ENCODE measurements at places on chromosomes 13 and 19. TPM values are rescaled to one million over a fixed set of nuclear protein-coding genes. Genes with fewer than 3 reads are reported as not detected.

Gene ZNF536
- 0.07 TPM for total RNA-seq

Gene ZNF235
- 3.8 TPM for total RNA-seq

DNA sequence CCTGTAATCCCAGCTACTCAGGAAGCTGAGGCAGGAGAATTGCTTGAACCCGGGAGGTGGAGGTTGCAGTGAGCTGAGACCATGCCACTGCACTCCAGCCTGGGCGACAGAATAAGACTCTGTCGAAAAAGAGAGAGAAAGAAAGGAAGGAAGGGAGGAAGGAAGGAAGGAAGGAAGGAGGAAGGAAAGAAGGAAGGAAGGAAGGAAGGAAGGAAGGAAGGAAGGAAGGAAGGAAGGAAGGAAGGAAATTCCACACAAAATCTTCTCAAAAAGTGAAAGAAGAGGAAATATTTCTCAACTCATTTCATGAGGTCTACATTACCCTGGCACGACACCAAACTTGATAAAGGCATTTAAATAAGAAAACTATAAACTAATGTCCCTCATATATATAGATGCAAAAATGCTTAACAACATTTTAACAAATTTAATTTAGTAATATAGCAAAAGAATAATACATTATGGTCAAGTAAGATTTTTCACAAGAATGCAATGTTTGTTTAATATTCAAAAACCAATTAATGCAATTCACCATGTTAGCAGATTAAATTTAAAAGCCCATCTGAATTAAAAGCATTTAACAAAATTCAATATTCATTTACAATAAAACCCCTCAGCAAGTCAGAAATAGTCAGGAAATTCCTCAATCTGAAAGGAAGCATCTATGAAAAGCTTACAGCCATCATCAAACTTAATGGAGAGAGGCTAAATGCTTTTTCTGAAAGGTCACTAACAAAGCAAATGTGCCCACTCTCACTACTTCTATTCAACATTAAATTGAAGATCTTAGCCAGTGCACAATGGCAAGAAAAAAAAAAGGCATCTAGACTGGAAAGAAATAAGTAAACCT is 12.0 kb upstream of the CPB2 start:
- no peak for DNase-seq

- DNase-seq, result no peak
These were observed 226.3 kb downstream of the FGF9 start for GRCh38 chr13:21897161-21897560.

DNA sequence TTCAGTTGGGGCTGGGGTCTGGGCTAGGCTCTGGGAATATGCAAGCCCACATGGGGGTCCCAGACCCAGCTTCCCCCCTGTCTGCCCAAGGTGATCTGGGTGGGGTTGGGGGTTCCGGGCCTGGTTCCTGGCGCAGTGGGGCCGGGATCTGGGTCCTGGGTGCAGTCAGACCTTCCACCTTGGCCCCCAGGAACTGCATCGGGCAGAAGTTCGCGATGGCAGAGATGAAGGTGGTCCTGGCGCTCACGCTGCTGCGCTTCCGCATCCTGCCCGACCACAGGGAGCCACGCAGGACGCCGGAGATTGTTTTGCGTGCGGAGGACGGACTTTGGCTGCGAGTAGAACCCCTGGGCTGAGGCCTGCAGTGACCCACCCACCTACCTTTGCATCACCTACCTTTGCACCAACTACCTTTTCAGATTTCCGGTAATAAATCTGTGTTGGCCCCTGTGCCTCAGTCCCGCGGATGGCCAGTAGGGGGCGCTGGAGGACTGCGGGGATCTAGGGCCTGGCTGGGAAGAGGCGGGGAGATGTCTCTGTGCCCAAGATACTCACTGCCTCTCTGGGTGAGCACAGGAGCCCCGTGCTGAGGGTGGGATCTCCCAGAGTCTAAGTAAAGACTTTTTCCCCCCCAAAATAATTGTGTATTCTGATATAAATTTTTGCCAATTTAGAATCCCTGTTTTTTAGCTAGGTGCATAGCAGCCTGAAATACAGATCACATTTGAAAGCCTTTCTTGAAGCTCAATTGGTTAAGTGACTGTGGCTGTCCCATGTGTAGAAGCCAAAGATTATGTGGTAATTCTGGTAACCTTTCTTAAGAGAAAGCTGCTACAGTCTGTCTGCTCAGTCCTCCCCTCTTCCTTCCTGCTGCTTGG is 11.5 kb upstream of the CYP4F3 start:
- DNase-seq, result peak; percentile 62

DNA sequence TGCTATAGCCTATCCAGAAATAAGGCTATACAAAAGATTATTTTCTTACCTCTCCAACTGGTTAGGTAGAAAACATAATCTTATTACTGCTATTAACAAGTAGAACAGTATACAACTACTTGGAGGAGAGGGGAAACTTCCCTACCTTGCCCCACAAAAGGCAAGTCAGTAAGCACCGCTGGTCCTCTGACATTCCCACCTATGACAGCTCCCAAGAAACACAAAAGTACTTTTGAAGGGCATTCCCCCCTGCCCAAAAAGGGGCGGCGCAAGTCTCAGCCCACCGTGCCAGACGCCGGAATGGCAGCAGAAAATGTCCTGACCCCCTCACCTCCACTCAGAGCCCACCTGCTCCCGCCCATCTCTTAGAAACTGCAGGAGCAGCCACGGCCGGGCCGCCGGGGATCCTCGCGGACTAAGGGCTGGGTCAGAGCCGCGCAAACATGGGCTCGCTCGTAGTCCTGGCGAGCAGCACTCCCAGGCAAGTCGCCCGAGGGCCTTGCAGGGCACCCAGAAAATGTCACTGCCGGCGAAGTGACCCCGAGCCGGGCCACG is 437 bp downstream of the SUCLA2 start:
- peak; percentile 50 for DNase-seq

GRCh38 chr19:53883231-53883661 is 1.2 kb downstream of the PRKCG start:
- DNase-seq, result peak; percentile 67

GRCh38 chr13:40148101-40148500 is 492.6 kb downstream of the COG6 start:
- DNase-seq, result no peak

DNA sequence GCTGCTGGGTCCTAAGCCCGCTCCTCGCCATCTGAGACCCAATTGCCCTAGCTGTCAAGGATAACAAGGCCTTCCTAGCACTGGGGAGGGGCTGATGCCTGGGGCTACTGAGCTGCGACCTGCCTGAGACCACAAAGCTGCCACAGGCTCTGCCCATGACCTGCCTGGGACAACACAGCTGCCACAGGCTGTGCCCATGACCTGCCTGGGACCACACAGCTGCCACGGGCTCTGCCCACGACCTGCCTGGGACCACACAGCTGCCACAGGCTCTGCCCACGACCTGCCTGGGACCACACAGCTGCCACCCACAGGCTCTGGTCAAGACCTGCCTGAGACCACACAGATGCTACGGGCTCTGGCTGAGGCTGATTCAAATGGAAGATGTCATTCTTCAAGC is 54.8 kb downstream of the EPS15L1 start:
- DNase-seq, result no peak

DNA sequence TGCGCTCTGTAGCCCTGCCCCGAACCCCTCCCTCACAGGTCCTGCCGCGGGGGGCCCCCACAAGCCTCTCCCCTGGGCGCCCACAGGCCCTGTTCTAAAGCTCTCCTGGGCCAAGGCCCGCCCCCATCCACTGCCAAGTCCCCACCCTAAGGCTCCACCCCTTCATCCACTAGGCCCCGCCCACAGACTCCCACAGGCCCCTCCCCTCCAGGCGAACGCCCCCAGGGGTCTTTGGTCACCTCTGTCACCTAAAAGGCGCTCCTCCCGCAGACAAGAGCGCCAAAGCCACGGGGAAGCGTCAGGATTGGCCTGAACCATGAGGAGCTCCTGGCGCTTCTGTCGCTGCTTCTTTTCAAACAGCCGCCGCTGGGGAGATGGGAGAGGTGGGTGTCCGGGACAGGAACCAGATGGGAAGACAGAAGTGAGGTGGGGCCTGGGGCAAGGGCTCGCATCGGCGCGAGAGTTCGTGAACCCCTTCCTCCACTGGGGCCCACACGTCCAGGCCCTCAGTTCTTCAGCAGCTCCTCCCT is 2.3 kb downstream of the TULP2 start:
- peak; percentile 93 for DNase-seq

- DNase-seq, result no peak
These were observed 63.8 kb downstream of the CHST8 start for GRCh38 chr19:33685541-33685940.

GRCh38 chr13:36950920-36951319 is 30.9 kb upstream of the SMAD9 start:
- no peak for DNase-seq

DNA sequence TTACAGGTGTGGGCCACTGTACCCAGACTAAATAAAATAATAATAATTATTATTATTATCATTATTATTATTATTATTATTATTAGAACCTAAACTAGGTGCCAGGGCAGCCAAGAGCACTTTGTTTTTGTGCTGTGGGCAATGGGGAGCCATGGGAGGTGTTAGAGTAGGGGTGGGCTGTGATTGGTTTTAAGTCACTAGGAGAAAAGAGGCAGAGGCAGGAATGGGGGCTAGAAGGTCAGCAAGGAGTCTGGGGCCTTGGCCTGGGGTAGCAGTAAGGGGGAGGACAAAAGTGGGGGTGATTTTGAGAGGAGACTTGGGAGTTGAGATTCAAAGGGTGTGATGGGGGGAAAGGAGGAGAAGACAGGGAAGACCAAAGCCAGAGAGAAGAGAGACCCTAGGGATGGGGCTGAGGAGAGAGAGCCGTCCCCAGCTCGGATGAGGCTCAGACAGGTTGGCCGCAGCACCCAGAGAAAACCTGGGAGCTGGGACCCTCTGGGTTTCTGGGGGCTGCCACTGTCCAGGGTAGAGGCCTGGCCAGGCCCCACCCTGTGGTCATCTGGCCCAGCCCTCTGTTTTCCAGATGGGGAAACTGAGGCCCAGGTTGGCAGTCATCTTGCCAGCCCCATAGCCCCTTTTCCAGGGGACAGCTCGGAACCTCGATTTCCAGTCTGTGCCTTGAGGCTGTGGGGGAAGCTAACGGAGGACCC is 17.8 kb upstream of the BTBD2 start:
- DNase-seq, result no peak

DNA sequence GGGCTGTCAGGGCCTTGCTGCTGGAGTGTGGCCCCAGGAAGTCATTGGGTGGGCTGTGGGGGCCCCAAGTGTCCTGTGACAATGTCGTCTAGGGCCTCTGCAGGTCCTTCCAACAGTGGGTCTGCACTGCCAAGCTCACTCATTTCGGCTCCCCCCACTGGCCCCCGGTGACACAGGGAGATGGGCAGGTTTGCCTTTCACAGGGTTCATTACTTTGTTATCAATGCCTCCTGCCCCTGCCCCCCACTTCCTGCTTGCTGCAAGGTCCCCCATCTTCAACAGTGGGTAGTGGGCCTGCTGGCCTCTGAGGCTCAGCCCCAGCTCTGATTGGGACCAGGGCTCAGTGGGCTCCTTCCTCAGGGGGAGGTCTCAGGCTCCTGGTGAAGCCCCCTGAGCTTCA is 149.8 kb downstream of the URI1 start:
- DNase-seq, result no peak

DNA sequence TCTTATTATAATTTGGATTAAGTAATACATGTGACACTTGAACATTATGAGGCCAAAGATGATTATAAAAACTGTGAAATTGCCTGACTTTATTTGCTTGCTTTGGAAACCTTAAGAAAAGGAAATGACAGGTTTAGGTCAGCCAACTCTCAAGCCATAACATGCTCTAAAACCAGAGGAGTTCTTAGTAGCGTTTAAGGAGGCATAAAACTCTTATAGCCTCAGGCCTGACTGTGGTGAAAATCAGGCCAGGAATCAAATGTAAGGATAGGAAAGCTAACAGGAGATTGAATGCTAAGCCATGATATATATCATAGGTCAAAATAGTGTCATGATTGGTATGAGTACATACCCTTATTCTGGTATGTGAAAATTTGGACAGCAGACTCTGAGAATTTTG is 1142.4 kb upstream of the MIR17HG start:
- no peak for DNase-seq

GRCh38 chr13:64675255-64675892 is 2554.8 kb downstream of the PCDH9 start:
- DNase-seq, result no peak
